ENCODE measurements at places on chromosomes 12 and 14. TPM values are rescaled to one million over a fixed set of nuclear protein-coding genes. Genes with fewer than 3 reads are reported as not detected.

Gene AMDHD1
- total RNA-seq = not detected

Gene GSG1
- not detected for total RNA-seq

DNA sequence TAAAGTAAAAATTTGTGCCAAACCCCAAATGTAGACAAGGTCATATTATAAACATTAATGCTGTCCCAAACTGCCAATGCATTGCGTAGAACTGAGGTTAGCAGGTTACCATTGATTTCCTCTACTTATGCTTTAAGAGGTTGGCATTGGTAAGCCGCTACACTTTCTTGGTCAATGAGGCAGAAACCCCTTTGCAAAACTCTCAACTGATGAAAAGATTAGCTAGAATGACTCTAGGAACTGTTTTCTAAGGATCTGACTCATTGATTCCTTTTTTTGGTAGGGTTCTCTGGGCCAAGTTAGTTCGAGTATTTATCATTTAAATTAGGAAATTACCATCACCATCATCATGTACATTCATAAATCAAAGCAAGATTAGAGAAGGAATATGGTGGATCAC is 44.6 kb downstream of the HMGA2 start:
- no peak for DNase-seq

DNA sequence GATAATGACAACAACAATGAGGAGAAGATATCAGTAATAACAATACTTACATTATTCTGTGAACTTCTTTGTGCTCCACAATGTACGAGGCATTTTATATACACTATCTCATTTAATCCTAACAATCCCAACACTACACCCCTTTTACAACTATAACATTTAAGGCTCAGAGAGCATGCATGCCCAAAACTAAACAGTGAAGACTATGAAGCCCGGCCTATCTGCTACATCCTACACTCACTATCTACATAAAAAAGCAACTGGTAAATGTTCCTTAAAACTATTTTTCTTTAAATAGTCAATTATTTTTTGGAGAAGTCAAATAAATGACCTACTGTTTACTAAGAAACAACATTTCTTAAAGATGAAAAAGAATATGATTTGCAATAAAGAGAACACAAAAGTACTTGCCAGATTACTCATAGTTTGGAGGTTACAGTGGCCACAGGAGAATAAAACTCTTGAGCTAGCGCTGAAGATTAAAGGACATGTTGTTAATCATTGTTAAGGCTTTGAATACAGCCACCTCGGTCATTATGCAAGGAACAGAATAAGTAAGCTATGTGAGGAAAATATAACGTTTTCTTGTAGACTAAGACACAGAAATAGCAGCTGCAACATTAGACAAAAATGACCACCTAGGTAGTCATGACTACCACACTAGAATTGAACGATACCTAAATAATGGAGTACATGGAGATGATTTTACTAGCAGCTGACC is 56.7 kb downstream of the EPS8 start:
- DNase-seq = no peak

DNA sequence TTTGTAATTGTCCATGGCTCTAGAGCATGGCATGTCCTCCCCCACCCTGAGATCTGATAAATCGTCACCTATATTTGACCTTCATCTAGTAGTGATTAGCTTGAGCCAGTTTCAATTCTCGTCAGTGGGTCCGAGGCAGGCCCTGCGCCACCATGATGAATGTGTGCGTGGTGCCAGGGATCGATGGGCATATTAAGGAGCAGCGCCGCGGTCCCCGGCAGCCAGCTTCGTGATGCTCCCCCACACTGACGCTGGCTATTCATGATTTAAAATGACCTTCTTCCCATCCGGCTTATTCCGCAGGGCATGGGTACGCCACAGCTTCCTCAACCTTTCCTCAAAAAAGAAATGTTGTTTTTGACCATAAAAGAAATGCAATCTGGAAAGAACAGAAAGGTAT is 68.0 kb downstream of the SLC25A47 start:
- no peak for DNase-seq

DNA sequence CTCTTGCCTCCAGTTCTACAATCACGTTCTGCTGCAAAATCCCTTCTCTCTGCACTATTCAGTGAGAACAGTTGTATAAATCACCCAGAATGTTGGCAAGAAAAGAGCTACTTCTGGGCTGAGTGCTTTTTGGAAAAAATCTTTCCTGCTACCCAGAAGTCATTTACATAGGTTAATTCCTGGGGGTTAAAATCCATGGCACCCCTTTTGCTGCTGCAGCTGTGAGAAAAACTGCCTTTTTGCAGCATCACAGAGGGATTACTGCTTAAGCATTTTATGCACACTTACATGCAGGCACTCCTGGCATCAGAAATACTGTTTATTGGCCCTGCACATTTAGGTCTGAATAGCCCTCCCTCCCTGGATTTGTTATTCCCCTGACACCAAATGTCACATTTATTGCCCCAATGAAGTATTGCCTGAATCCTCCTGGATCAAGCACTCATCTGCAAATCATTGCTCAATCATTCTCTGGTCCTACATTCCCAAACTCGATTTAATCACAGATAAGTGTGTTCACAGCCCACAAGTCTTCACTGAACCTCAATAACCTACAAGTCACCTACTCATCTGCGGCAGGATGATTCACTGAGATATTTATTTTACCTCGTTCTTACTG is 43.1 kb upstream of the CCDC196 start:
- DNase-seq = no peak
